ENCODE measurements at places on chromosomes 5 and 9.

GRCh38 chr5:132325691-132326090 is 31.5 kb downstream of the SLC22A4 start:
- no peak for DNase-seq

- DNase-seq: no peak
Observed at GRCh38 chr5:95086927-95087815, 197.7 kb downstream of the MCTP1 start.

DNA sequence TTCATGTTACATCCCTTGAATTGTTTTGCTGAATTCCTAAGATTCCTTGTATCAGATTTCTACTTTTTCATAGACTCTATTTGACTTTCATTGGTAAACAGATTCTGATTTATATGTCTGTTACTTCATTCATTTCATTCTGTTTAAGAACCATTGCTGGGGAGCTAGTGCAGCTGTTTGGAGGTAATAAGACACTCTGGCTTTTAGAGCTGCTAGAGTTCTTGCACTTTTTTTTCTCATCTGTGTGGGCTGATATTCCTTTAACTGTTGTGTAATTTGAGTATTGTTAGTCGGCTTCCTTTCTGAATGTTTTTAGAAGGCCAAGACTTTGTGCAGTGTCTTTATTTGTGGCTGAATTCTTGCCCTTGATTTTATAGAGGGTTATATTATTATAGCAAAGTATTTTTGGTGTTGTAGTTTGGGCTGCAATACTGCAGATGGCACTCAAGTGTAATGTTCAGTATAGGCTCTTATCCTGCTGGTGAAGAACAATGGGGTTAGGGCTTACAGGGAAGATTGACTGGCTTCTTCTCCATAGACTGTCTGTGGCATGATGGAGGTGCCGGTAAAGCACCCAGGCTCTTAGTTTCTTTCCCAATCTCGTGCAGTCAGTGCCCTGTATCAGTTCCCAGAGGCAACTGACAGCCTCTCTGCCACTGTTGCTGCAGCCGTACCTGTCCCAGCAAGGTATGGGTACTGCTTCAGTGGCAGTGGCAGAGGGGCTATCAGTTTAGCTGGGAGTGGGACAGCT is 162.2 kb downstream of the OXCT1 start:
- DNase-seq: no peak

DNA sequence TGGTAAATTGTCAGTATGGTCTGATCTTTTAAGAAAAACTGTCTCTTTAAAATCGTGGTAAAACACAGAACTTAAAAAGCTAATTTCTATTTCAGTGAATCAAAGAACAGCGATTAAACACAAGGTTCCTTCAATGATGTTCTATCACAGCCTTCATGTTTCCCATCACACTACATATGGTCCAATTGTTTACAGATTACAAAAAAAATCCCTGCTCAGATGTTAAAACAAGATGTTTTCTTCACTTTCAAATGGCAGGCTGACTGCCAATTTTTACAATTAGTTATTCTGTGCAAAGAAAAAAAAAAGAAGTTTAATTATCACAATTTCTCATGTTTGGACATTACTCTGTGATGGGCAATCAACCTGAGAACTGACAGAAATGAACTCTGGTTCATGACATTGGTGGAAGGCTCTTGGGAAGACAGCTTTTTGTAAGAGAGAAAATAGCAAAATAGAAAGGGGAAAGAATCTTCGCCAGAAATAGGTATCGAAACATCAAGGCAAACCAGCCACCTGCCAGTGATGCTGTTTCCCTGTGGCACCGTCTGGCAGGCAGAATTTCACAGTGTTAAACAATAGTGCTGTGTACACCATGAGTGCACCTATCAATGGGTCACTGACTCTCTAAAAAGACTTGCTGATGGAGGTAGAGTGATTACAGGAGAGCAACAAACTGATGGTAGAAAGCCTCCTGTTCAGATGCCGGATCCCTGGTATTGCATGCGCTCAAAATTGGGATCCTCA is 1020.0 kb upstream of the ARRDC3 start:
- no peak for DNase-seq

DNA sequence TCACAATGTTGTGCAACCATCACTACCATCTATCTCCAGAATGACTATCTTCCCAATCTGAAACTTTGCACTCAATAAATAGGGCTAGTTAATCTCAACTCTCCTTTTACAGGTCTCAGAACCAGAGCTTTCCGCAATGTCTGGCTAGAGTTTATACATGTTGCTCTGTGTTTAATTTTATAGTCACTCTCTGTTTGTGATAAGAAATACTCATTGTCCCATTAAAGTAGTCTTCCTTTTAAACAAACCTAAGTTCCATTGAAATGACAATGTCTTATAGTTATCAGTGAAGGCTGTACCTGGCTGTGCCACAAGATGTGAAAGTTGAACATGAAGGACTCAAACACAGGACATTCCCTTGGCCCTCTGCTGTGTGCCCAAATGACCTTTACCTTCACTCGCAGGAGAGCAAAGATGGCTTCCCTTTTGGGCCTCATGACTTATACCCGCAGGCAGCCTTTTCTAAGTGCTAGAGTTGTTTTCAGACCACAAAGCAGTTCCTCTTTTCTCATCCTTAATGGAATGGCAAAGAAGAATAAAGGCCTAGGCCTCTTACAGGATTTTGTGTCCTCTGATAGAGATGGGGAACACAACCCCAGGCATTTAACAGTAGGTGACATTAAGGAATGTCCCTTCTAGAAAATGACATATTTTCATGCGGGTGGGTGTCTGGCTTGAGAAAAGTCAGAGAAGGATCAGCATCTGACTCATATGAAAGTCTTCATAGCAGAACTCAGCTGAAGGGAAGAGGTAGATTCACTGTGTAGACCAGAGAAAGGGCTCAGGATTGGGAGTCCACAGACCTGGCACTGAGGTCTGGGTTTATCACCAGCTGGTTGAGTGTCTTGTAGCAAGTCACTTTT is 69.6 kb upstream of the ATP10B start:
- DNase-seq: no peak

GRCh38 chr5:29051509-29051908 is 2013.1 kb upstream of the CDH9 start:
- no peak for DNase-seq

DNA sequence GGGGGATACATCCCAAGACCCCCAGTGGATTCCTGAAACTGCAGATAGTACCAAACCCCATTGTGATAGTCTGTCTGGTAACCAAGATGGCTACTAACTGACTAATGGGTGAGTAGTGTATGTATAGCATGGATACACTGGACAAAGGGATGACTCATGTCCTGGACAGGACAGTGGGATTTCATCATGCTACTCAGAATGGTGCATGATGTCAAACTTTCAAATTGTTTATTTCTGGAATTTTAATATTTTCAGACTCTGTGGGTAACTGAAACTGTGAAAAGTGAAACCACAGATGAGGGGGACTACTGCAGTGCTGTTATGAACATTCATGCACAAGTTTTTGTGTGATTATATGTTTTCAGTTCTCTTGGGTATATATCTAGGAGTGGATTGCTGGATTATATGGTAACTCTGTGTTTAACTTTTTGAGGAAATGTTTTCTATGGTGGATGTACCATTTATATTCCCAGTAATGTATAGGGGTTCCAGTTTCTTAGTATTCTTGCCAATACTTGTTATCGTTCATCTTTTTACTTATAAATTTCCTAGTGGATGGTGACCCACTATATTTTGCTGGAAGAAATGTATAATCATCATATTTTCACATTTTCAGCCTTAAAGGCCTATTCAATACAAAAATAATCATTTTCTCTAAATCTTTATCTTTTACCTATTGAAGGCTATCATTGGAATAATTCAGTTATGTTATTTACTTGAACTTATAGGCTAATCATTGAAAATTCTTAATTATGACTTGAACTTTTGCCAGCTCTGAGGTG is 140.9 kb downstream of the NR3C1 start:
- DNase-seq: no peak

DNA sequence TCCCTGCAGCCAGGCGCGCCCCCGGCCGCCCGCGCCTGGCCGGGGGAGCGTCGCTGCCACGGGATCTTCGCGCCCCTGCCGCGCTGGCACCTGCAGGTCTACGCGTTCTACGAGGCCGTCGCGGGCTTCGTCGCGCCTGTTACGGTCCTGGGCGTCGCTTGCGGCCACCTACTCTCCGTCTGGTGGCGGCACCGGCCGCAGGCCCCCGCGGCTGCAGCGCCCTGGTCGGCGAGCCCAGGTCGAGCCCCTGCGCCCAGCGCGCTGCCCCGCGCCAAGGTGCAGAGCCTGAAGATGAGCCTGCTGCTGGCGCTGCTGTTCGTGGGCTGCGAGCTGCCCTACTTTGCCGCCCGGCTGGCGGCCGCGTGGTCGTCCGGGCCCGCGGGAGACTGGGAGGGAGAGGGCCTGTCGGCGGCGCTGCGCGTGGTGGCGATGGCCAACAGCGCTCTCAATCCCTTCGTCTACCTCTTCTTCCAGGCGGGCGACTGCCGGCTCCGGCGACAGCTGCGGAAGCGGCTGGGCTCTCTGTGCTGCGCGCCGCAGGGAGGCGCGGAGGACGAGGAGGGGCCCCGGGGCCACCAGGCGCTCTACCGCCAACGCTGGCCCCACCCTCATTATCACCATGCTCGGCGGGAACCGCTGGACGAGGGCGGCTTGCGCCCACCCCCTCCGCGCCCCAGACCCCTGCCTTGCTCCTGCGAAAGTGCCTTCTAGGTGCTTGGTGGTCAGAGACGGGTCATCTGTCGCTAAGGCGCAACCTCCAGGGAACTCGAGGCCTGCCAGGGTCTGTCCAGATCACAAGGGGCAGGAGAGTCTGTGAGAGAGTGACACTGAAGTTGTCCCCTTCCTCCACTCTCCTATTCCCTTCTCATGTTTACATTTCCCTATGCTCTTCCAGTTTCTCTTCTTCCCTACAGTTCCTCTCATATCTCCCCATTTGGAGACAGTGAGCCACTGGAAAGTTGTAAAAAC is 1.3 kb downstream of the GPR150 start:
- no peak for DNase-seq

DNA sequence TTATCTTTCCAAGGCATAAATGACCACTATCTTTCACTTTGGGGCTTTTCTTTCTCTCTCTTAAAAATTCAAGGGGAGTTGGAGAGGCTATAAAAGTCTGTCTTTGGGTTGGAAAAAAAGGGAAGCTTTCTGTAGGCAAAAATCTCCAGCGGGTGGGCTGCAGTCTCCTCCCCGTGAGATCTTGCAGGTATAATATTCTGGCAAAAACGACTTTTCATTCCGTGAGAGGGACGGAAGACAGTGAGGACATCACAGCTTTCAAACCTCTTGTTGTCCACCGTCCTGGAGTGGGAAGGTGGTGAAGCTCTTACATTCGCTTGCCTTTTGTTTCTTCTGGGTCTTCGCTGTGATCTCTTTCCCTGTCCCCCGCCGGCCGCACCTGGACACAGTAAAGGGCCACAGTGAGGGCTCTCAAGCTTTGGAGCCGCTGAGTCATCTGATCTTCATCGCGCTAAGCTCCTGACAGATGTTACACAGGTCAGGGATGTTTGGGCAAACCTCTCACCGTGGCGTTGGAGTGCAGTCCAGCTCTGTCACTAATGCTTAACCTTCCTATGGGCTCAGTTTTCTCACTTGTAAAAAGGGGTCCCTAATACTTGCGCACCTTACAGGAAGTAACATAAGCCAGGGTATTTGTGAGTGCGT is 61.9 kb upstream of the MEGF10 start:
- DNase-seq: no peak

- DNase-seq: no peak
Observed at GRCh38 chr9:135739271-135740220, 37.6 kb downstream of the KCNT1 start.

DNA sequence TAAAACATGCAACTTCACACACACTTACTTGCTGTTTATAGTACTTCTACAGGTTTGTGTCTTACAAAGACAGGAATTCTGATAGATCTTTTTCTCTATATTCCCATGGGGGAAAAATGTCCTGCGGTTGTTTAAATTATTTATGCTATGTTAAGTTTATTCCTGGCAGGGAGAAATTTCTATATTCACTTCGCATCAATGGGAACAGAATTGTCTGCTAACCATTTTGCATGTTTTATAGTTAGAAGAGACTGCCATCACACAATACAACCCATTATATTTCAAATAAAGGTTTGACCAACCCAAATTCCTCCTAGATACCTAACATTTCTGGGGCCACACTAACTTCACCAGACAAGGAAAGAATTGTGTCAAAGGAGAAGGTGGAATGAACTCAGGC is 110.0 kb upstream of the PRR16 start:
- DNase-seq: no peak

DNA sequence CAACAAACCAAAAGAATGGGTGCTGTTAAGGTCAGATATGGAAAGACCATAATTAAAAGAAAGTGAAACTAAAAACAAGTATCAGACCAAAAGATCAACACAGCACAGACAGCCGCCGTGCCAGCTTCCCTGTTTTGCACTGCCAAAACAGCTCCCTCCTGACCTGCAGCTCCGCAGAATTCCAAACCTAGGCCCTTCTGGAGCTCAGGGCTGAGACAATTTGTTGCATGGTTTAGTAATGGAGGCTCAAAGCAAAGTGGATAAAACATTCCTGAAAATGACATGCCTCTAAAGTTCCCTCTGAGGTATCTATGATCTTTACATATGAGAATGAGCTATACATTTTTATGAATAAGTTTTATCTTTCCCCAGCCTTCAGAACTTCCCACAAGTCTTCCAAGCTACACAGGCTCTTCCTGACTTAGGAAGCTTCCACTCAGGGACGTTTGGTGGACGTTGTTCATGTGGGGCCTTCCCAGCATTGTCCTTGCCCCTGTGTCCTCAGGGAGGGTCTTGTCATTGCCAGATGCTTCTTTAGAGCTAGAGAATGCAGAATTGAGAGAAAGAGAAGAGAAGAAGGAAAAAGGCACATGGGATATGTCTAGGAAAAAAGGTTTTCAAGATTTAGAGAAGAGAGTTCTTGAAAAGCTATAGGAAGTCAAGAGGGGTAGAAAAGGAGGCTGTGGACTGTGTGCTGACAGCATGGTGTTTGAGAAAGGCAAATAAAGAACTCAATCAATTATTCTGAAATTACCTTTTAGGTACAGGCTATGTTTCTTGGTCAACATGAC is 28.4 kb upstream of the SSBP2 start:
- DNase-seq: no peak

- no peak for DNase-seq
Observed at GRCh38 chr9:36873247-36873875, 160.7 kb downstream of the PAX5 start.

- no peak for DNase-seq
Observed at GRCh38 chr9:75033791-75034473, 5.8 kb upstream of the CARNMT1 start.

DNA sequence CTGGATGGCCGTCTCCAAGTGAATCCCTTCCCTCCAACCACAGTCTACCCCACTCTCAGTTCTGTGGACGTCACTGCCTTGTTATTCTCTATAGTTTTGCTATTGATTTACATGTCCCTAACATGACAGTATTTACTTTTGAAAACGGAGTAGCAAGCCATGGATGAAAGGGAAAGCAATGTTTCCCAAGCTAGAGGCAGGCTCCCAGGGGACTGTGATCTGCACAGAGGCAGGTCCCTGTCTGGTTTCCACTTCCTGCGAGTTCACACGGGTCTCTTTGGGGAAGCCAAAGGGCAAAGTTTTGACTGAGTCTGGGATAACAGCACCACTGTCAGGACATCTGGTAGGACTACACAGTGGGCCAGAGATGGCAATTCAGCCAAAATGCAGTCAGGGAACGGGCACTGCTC is 12.7 kb downstream of the C9orf153 start:
- DNase-seq: no peak

GRCh38 chr5:153885141-153885540 is 153.6 kb downstream of the FAM114A2 start:
- no peak for DNase-seq
